ENCODE measurements at places on chromosomes 3 and 15.
A peak's percentile ranks its signal among the peaks of the same experiment; 100 is the strongest.

DNA sequence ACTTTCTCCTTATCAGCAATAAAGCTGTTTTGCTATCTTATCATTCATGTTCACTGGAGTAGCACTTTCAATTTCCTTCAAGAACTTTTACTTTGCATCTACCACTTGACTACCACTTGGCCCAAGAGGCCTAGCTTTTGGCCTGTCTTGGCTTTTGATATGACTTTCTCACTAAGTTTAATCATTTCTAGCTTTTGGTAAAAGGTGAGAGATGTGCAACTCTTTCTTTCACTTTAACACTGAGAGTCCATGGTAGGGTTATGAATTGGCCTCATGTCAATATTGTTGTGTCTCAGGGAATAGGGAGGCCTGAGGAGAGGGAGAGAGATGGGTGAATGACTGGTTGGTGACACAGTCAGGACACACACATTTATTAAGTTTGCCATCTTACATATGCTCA is 31.0 kb upstream of the FAM3D start:
- no peak for DNase-seq

- no peak for DNase-seq
Measured at GRCh38 chr15:41772720-41773331, 1.5 kb upstream of the MAPKBP1 start.

DNA sequence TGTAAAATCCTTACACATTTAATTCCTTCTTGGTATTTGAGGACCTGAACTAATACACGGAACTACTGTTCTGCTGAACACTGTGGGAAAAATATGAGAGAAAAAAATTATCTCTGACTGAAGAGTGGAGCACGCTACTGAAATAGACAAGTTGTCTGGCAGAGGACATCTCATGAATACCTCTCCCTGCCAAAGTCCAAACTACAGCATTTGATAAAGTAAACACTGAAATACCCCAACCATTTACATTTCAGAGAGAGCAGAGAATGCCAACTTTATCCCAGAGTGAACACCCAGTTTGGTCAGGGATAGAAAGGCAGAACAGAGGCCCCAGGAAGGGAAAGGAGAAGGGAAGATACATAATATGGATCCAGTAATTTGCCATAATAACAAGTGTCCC is 920.7 kb downstream of the SQOR start:
- DNase-seq, result no peak

GRCh38 chr3:188326111-188326510 is 172.2 kb downstream of the LPP start:
- no peak for DNase-seq

- peak; percentile 77 for DNase-seq
Measured at GRCh38 chr3:54223063-54223462, 100.7 kb downstream of the CACNA2D3 start.

DNA sequence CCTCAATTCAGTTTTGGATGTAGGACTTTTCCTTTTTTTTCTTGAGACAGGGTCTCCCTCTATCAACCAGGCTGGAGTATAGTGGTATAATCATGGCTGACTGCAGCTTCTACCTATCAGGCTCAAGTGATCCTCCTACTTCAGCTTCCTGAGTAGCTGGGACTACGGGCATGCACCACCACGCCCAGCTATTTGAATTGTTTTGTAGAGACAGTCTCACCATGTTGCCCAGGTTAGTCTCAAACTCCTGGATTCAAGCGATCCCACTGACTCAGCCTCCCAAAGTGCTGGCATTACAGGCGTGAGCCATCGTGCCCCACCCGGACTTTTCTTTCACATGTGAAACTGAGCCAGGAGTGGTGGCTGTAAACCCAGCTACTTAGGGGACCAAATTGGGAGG is 3.5 kb downstream of the RNU5B-1 start:
- no peak for DNase-seq

GRCh38 chr15:80246425-80246894 is 5.6 kb downstream of the CTXND1 start:
- no peak for DNase-seq

DNA sequence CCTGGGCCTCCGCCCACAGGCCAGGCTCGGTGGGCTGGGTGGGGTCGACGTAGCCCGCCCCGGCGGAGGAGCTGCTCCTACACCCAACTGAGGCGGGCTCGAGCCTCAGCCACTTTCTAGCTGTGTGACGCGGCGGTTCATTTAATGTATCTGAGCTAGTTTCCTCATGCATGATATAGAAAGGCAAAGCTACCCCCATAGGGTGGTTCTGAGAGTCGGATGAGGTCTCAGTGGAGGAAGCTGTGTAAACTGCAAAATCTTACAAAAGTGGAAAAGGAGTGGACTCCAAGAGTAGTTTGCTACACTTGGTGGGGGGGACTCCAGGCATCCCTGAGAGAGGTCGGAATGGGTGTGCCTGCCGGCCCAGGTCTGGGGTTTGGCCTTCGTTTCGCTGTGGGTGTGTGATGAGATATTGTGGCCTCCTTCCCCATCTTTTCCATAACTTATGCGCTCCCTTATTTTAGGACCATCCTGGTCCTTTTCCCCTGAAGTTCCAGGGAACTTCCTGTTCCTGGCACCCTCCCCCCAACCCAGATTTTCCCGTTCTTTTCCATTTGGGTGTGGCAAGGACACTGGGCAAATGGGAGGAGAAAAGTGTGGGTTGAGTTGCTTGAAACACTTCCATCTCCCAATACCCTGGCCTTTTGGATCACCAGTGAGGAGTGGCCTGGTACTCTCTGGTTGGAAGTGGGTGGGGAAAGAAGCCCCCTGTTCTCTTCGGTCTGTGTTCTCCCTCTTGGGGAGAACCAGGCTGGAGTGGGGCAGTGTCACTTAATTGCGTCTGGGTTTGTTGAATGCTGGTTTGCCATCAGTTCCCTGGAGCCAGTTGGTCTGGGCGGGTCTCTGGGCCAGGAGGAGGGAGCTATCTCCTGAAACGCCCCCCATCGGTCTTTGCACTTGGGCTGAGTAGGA is 1.1 kb downstream of the PDIA5 start:
- DNase-seq, result no peak

DNA sequence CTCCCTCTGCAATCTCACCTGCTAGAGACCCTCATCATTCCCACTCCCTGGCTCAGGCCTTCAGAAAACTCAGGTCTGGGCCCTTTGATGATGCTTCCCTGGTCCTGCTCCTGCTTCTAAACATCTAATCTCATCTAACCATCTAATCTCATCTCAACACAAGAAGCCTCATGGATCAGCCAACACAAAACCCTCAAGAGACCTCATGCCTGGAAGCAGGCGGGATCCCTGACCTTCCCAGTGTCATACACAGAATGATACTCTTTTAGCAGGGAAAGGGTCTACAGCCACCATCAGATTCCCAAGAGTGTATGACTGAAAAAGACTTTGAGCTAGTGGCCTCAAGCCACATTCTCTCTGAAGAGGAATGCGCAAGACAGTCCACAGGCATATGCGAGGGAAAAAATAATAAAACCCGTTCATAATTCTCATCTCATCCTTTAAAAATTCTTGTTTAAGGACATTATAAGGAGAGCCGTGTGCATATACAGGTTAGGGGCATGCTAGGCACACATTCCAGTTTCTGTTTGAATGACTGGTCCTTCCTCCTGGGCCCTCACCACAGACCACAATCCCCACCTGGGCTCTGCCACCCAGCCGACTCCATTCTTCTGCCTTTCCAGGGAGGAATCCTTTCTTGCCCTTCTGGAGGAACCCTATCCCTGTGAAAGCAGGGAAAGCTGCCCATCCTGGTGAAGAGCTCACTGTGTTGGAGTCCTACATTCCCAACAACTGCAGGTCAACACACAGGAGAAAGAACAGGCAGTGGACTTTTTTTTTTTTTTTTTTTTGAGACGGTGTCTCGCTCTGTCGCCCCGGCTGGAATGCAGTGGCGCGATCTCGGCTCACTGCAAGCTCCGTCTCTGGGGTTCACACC is 2.2 kb downstream of the ZXDC start:
- DNase-seq, result no peak

DNA sequence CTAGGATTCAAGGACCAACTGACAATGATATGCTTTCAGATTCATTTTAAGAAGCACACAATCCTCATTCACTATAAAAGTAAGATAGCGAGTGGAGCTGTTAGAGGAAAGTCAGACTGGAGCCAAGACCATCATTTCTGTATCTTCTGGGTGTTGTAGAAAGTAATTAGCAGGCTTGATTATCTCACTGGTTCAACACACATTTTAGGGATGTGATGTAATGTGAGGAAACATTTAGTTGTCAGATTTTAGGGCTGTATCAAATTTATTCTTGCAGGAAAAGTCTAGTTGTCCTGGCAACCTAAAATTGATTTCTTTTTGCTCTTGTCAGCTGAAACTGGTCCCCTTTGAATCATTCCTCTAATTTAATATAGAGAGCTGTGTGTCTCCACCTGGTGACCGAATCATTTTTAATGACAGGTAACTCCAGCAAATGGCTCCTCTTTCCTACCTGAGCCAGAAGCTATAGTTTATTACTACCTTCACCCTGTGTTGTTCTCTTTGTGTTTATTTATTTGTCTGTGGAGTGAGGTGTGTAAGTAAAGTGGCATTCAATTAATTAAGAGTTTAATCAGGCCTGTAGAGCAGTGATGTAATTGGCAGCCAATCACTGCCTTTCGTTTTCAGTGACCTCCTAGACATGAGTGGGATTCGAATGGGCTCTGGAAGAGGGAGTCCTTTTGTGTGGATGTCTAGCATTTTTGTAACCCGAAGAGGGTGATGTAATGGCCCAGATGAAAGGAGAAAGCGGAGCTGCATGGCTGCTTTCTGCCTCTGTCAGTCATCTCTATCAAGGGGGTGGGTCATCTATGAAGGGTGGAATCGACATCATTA is 125.8 kb downstream of the LPP start:
- DNase-seq, result no peak

GRCh38 chr3:189621948-189622603 is 9.1 kb upstream of the TP63 start:
- DNase-seq, result no peak

DNA sequence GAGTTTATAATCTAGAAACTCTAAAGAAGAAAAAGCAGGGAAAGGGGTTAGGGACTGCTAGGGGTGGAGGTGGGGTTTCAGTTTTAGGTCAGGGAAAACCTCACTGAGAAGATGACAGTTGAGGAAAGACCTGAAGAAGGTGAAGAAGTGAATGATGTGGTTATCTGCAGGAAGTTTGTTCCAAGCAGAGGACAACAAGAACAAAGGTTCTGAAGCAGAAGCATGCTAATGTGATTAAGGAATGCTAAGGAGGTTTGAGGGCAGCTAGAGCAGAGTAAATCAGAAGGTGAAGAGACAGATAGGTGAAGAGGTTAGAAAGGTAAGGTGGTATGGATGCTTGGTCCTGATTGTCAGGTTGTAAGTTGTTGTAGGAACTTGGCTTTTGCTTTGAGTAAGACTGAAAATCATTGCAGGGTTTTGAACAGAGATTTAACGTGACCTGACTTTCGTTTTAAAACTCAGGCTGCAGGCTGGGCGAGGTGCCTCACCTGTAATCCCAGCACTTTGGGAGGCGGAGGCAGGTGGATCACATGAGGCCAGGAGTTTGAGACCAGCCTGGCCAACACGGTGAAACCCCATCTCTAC is 8.6 kb downstream of the OXSR1 start:
- no peak for DNase-seq

DNA sequence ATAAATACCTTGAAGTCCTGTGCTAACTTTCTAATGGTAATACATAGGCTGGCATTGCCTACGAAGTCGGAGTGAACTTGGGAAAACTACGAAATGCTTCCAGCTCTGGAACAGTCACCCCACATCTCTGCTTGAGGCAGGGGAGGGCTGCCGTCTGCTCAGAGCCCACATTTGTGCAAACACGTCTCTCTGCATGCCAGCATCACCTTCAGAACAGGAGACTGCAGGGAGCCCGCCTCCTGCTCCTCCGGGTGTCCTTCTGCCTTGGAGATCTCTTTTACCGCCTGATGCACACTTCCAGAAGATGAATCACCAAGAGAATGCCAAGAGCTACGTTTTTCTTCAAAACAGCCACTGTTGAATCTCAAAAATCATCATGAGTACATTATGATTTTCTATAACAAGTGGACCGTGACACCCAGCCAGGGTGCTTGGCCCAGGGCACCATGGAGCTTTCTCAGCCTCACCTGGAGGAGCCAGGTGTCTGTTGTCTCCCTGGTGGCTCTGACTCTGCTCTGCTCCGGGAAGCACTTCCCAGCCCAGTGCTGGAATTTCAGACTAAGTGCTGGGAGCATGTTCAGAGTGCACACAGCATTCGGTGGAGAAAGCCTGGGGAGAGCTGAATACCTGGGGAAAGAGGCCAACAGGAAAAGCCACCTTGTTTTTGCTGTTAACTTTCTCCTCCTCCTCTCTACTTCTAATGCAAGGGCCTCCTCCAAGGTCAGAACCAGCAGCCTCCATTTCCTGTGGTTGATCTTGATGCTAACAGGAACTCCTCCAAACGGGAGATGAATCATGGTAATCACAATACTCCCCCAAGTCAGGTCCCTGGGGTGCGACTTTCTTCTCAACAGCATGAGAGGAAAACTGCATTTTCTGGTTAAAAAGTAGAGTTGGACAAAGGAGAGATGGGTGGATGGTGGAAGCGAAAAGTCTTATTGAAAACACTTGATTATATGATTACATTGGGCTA is 467.7 kb downstream of the GABRG3 start:
- no peak for DNase-seq

- DNase-seq, result no peak
Measured at GRCh38 chr3:71956716-71957115, 171.8 kb upstream of the PROK2 start.

GRCh38 chr3:64067506-64068346 is 44.4 kb upstream of the PSMD6 start:
- DNase-seq, result no peak

DNA sequence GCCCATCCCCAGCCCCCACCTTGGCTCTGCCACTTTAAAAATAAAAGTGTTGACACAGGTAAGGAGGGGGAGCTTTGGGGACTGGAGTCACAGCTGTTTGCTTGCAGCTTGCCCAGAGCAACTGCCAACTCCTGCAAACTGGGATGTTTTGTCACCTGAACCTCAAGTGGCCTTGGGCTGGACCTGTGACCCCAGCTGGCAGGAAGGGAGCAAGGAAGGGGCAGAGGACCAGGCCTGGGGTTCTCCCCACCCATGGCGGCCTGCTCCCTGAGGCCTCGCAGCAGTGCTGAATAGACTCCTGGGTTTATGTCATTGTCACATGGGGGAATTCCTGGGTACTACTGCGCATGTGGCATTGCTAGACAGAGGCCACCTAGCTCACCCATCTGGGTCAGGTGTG is 246.9 kb upstream of the TLE3 start:
- DNase-seq, result peak; percentile 51

DNA sequence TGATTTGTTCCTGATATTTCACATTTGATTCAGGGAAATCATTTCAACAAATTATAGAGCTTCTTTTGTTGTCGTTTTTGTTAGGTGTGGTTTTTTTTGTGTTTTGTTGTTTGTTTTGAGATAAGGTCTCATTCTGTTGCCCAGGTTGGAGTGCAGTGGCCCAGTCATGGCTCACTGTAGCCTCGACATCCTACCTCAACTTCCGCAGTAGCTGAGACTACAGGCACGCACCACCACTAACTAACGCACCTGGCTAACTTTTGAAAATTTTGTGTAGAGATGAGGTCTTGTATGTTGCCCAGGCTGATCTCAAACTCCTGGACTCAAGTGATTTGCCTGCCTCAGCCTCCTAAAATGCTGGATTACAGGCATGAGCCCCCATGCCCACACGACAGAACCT is 177.0 kb downstream of the AKAP13 start:
- DNase-seq, result no peak

- no peak for DNase-seq
Measured at GRCh38 chr3:24401811-24402185, 92.9 kb downstream of the THRB start.

Data from NCI-H748 treated with DMSO at 0.1 percent for 48 hours (cell line).